ENCODE measurements at places on chromosomes 6 and 20. TPM values are rescaled to one million over a fixed set of nuclear protein-coding genes. Genes with fewer than 3 reads are reported as not detected.

- DNase-seq, result no peak
Measured at GRCh38 chr6:138000941-138001340, 106.3 kb downstream of the PERP start.

Gene ARMH2
- not detected for polyA plus RNA-seq

Gene ULBP1
- polyA plus RNA-seq, result not detected

GRCh38 chr20:15318682-15319081 lies 981.3 kb upstream of the FLRT3 start:
- no peak for DNase-seq

Gene OR2J1
- not detected for polyA plus RNA-seq

DNA sequence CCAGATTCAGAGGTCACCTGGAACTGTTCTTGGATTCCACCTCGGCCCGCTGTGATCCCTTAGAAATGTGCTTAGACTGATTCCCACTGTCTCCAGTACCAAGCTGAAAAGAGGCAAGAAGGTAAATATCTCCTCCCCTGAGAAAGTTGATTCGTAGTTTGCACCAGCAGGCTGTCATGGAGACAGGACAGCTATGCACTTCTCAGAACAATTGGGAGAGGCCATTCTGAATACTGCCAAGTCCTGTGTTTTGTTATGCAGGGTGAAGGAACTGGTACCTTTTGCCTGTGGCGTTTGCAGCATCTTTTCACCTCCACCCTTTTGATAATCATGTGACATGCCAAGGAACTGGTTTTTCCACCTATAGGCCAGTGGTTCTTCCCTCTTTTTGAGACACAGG lies 58.2 kb upstream of the RNGTT start:
- DNase-seq, result no peak

GRCh38 chr6:12097791-12098190 lies 85.7 kb downstream of the HIVEP1 start:
- peak; percentile 4 for DNase-seq

- DNase-seq, result no peak
Measured at GRCh38 chr20:19880256-19881079, 122.4 kb downstream of the RIN2 start.

DNA sequence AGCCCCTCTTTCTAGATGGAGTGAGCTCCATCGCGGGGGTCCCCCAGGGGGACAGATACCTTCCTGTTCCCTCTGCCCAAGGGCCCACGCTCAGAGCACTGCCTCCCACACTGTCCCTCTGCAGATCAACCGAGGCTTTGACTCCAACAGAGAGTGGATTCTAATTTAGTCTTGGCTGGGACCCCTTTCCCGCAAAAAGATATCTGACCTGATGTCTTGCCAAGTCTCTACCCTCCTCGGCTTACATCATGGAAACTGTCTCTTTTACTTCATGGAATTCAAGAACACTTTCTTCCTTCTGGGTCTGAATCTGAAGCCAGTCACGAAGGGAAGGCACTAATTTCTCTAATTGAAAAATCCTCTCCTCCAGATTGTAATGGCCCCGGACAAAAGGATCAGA lies 278.0 kb downstream of the BMP7 start:
- DNase-seq, result no peak

GRCh38 chr6:129481706-129482105 lies 228.3 kb downstream of the ARHGAP18 start:
- no peak for DNase-seq

- no peak for DNase-seq
Measured at GRCh38 chr6:134413241-134413643, 95.3 kb upstream of the SGK1 start.

DNA sequence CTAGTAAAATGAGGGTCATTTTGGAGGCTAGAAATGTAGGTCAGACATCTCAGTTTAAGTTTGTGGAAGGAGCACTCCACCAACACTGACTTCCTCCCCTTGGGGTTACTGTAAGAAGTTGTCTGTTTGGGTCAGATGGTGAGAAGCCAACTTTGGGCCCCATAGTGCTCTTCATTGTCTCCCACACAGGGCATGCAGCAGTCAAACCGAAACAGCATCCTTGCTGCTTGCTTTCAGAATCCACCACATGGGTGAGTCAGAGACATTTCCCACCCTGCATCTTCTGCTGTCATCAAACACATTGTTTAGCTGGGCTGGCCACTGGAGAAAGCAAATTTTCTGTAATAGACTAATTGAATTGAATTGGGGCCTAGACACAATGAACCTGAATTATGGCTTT lies 16.8 kb downstream of the IL17F start:
- no peak for DNase-seq

DNA sequence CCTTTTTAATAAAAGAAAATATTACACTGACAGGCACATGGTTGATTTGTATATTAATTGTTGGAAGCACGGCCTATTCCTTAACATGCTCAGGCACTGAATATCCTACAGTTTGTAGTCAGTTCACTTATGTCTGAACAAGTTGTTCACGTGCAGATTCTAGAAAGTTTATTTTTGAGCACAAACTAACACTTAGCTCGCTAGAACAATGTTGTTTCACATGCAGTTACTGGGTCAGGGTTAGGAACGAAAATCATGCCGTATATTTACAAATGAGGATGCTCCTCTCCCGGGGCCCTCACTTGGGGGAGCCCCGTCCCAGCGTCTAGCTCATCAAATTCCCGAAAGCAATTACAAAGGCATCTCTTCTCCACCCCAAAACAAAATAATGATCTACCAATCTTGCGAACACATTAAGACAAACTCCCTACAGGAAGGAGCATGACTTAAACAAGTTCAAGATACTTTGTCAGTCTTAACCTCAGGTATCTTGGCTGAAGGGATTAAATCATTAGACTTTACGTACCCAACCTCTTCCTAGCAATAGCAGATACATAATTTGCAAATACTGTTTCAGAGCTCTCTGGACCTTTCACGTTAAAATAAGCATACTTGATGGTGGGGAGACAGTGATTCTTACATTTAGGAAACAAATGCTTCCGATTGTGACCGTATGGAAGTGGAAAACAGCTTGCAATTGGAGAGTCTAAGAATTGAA lies 1.5 kb downstream of the MAP7 start:
- DNase-seq, result no peak

Gene SLC2A4RG
- polyA plus RNA-seq, result 58.0 TPM

GRCh38 chr6:27863962-27864905 lies 48.0 kb downstream of the OR2B2 start:
- DNase-seq, result no peak

DNA sequence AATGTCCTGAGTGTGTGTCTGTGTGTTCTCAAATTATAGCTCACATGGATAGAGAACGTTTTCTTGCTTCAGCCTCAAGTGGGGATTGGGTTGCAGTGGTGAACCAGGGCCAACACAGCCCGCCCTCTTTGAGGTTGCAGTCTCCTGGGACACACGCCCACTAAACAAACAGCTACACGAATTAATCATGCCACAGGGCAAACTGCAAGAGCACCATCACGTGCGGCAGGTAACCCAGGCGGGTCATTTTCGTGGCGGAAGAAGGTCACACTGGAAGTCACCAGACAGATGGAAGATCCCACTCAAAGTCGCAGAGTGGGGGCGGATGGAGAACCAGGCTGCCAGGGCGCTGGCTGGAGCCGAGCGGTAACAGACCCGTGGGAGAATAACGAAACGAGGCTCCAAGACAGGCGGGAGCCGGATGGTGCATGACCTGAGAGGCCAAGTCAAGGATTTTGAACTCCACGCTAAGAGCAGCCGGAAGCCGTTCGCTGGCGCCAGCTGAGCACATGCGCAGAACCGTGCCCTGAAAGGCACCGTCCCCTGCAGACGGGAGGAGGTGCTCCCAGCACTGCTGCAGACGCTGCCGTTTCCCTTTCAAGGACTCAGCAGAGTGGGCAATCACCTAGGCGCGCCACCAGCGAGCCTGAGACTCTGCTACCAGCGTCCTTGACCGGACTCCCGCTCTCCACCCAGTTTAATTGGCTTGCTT lies 10.7 kb downstream of the DLL1 start:
- DNase-seq, result peak; percentile 60

DNA sequence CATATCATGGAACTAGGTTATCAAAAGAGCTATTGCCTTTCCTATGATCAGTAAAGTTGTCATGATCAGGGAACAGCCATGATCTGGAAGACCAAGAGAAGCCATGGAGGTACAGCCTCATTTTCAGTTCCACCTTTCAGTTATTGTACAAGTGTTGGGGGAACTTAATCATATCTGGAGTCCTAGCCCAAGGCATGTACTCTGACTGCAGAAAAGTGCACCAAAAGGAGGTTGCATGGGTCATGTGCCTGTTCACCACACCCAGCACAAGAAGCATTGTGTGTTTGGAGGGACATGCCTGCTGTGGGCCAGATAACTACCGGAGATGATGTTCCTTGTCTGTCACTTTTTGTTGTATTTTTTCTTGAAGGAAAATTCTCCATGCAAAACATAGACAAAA lies 185.8 kb upstream of the MAN1A1 start:
- no peak for DNase-seq

Gene ALDH8A1
- 0.72 TPM for polyA plus RNA-seq

Gene PSORS1C2
- not detected for polyA plus RNA-seq

Gene FAM209A
- not detected for polyA plus RNA-seq

DNA sequence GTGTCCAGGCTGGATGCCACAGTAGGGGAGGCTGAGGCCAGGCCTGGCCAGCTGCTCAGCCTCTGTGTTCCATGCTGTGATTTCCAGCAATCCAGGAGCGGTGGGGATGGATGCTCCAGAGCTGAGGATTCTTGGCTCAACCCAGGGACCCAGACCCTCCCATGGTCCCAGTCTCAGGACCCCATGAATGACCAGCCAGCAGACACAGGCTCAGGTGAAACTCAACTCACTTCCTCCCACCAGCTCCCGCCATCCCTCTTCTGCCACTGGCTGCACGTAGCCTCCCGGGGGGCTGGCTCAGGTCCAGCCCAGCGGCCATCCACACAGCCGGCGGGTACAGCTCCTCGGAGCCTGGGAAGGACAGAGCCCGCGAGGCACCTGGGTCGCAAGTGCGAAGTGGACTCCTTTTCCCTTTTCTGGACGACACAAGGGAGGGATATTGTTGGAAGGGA lies 54.5 kb upstream of the DACT2 start:
- DNase-seq, result no peak

DNA sequence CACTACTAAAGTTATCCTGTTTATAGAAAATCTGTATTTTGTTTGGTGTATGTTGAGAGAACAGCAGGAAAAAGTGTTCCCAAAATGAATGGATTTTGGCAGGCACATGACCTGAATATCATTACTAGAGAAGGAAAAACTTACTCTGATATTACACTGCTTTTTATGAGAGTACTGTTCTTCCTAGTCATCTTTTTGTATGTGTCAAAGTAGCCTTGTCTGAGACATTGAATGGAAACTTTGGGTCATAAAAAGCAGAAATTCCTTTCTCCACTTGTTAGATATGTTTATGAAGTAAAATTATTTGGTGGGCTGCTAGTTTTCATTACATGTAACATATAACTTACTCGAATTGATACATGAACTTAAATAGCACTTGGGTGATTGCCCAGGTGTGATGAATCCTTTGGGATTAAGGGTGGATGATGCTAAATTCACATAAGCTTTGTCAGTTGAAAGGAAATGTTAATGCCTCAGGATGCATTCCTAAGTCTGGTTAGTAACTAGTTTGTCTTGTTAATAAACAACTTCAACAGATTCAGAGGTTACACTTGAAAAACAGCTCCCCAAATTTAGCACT lies 206.7 kb downstream of the CENPW start:
- DNase-seq, result no peak

DNA sequence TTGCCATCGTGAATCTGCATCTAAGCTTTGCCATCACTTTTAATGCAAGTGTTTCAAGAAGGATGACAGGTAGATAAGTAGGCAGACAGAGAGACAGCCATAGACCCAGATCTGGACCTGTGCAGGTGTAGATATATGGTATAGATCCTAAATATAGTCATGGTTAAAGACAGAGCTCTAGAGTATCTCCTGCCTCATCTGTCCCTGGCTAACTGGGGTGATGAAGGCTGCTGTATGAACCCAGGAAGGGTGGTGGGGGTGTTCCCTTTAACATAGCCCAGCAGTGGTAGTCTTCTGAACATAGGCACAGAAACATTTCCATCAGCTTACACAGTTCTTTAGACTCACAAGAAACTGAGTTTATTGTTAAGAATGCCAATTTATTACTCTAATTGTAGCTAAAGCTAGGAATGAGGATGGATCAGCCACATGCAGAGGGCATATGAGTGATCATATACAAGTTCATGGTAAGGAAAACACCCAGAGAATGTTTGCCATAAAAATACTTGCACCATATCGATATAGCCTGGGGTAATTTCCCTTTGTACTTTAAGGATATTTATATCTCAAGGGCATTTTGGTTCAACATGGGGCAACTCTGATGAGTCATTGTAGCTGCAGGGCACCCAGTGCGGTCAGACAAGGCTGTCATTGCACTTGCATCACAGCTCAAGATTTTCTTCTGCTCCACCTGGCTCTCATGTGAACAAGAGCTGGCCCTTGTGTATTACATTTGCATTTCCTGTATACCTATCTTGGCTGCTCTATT lies 587.2 kb downstream of the EPM2A start:
- peak; percentile 10 for DNase-seq

GRCh38 chr20:14883324-14883723 lies 545.9 kb upstream of the FLRT3 start:
- DNase-seq, result no peak

GRCh38 chr6:12476484-12476883 lies 186.3 kb downstream of the EDN1 start:
- no peak for DNase-seq

- DNase-seq, result no peak
Measured at GRCh38 chr20:25249198-25249931, 1.5 kb downstream of the PYGB start.

GRCh38 chr6:136034422-136034821 lies 182.9 kb downstream of the PDE7B start:
- DNase-seq, result no peak

DNA sequence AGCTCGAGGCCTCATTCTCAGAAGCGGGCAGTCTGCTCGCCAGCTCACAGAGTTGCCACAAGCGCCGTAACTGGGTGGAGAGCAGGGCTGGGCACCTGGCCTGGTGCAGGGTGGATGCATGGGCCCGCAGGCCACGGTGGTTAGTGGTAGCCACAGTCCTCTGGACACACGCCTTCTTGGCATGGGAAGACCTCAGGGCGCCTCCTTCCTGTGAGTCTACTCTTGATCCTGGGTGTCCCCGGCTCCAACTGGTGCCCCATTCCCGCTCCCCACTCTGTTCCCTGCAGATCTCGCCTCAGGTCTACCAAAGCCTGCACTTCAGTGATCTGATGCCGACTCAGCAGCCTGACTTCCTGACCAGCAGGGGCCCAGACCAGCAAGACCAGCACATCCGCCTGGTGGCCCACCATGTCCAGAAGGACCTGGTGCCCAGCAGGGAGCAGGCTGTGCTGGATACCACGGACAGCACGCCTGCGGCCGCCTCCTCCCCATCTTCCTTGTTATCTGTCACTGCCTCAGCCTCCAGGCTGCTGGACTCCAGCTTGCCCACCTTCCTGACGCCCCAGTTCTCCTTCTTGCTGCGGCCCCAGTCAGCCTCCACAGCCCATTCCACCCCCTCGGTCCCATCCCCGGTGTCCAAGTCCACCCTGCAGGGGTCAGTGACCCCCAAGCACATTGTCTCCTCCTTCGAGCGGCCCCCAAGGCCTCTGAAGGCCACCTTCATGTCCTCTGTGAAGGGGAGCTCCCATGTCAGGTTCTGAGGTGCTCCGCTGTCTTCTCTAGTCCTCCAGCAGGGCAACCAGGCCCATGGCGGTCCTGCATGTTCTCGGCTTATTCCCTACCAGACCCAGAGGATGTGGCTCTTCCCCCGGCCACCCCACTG lies 43.1 kb downstream of the SUN5 start:
- no peak for DNase-seq

Gene PARD6B
- 20.4 TPM for polyA plus RNA-seq

GRCh38 chr6:123777563-123777962 lies 26.1 kb upstream of the NKAIN2 start:
- no peak for DNase-seq
